ENCODE measurements at places on chromosomes 13 and 19. TPM values are rescaled to one million over a fixed set of nuclear protein-coding genes. Genes with fewer than 3 reads are reported as not detected.

GRCh38 chr19:42114412-42114811 lies 17.8 kb downstream of the POU2F2 start:
- no peak for DNase-seq

- no peak for DNase-seq
These were observed 988.0 kb downstream of the PCDH17 start for GRCh38 chr13:58619396-58620113.

GRCh38 chr13:112103961-112104880 lies 37.3 kb downstream of the SOX1 start:
- no peak for DNase-seq

DNA sequence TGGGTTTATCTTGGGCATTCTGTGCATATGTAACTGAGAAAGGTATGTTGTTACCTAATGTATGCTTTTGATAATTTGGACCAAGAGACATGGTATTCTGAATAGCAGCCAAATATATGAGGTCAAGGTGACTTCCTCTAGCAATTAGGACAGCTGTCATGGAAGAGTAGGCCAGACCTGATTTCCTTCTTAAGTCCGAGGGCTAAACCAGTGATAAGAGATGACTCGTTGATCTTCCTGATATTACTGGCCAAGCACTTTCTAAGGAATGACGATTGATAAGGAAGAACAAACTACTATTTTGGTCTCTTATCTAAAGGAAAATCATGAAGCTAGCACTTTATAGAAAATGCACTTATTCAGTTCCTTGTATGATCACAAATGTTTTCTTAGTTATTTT lies 42.7 kb downstream of the ARHGAP35 start:
- no peak for DNase-seq

DNA sequence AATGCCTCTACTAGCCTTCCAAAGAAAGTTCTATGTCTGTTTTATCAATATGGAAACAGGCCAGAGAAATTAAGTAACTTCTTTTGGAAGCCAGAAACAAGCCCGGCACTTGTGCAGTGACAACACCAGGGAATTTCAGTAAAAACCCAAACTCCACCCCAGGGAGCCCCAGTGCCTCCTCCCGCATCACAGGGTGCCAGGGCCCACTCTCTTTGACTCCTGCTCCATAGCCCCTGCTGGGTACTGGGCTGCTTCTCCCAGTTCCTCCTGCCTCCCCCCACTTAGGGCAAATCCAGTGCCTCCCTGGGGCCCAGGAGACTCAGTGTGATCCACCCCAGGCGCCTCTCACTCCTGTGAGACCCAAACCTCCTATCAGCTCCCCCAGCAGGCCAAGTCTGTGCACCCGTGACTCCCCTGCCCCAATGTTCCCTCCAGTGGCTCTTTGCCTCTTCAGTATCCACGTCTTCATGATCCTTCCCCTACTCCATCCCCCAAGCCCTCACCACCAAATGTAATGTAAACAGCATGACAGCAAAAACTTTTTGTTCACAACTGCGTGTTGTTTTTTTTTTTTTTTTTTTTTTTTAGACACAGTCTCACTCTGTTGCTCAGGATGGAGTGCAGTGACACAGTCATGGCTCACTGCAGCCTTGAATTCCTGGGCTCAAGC lies 2.3 kb upstream of the FFAR3 start:
- no peak for DNase-seq

The PEG3 gene
- polyA plus RNA-seq = 0.07 TPM

- no peak for DNase-seq
These were observed 3.7 kb downstream of the KLK10 start for GRCh38 chr19:51015691-51016267.

DNA sequence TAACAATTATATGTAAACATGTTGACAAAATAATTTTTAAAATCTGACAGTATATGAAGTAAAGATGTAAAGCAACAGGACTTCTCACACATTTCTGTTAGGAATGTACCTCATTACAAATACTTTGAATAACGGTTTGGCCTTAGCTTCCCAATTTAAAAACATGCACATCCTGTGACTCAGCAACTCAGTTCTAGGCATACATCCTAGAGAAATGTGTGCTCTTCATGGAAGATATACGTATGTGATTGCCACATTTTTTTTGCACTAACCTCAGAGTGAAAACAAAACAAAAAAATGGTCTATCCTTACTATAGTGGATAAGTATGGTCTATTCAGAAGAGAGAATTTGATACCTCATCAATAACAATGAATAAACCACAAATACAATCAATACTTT lies 314.6 kb downstream of the LIG4 start:
- no peak for DNase-seq

DNA sequence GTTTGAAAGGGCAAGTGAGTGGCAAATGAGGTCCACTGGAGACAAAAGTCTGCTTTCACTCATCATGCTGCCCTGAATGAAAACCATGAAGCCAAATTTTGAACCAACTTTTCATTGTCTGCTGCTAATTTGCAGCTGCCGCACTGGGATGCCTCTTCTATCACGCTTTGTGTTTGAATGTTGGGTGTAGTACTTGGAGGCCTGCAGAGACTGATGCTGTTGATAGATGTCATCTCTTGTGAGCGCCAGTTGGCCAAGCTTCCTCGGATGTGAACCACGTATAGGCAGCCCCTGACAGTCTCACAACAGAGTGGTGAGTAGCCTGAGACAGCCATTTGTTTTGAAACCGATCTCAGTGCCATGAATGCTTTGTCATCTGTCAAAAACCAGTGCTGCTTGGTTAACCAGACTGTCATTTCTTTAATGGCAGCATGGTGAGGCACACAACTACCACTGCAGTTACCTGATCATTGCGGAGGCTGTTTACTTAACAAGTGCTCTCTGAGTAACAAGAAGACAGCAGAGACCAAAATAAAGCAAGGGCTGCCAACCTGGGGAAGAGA lies 31.2 kb upstream of the SLC10A2 start:
- DNase-seq = no peak

DNA sequence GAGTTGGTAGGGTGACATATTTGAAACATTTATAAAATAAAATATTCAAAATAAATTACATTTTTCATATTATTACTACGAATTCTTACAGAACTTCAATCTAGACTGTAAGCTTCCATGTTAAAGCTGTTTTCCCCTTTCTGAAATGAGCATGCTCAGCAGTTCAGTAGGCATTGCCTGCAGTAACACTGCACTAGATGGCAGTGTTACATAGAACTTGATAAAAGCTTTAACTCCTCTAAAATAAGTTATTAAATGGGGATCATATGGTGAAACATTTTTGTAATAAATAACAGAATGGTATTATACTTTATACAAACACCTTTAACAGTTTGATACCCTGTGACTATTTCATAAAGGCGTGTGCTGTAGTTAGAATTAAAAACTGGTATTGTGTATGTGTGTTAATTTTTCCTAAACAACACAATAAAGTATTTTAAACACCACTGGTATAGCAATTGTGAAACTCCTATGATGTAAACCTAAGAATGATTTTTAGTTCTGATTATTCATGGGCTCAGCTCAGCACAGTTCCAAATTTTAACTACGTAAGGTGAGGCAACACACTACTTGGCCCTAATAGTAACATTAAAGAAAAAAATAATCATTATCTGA lies 11.6 kb upstream of the GPR18 start:
- DNase-seq = no peak

Data from foreskin keratinocyte (primary cell).